ENCODE measurements at places on chromosomes 13 and 19. TPM values are rescaled to one million over a fixed set of nuclear protein-coding genes. Genes with fewer than 3 reads are reported as not detected.
A peak's percentile ranks its signal among the peaks of the same experiment; 100 is the strongest.

The VSIG10L gene
- 10.3 TPM for total RNA-seq

The KL gene
- total RNA-seq, result not detected

The PCDH17 gene
- 0.60 TPM for total RNA-seq

The EBI3 gene
- 1.1 TPM for total RNA-seq

The APOC4 gene
- not detected for total RNA-seq

The MIA gene
- total RNA-seq, result not detected

The HNRNPUL1 gene
- total RNA-seq, result 264 TPM

The FGF22 gene
- total RNA-seq, result 1.9 TPM

DNA sequence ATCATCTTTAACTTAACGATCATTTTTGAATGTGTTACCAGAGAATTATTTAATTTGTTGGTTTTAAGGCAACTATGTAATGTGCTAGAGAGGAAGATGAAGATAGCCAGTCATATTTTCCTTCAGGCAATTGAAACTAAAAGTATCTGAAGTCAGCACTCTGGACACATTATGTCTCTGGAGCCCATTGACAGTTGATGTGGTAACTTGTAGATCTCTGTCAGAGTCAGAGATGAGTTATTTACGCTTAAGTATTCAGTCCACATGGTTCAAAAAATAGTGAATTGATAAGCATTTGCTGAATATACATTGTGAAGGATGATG lies 2.1 kb downstream of the ZMYM2 start:
- H3K4me3 ChIP-seq, result peak overlapping the region; percentile 99
- peaks cover 6% of the 10 kb centered on the region for H3K4me1 ChIP-seq
- no peak for DNase-seq
- no peak overlapping the region for H3K27ac ChIP-seq
- H3K36me3 ChIP-seq, result peaks cover 10% of the 10 kb centered on the region

- no peak for DNase-seq
- no peaks in the 10 kb centered on the region for H3K4me1 ChIP-seq
- H3K4me3 ChIP-seq, result no peak overlapping the region
- no peaks in the 10 kb centered on the region for H3K27me3 ChIP-seq
Measured at GRCh38 chr13:66513728-66514127, 716.4 kb downstream of the PCDH9 start.

DNA sequence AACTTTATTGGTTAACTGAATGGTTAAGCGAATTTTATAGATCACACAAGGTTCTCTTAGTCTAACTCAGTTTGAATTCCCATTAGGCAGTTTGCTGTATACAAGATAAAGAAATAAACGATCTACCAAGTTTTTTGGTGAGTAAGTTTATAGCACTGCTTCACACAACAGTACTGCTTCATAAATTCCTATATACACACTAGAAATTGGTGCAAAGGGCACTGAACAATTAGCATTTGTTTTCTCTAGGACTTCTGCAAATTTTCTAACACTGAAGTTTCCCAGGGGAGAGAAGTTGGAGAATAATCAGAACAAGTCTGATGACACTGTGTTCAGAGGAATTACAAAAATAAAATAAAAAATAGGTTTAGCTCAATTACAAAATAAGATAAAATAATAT lies 1138.8 kb upstream of the PCDH9 start:
- no peaks in the 10 kb centered on the region for H3K27me3 ChIP-seq
- H3K4me1 ChIP-seq, result no peaks in the 10 kb centered on the region
- DNase-seq, result no peak
- H3K4me3 ChIP-seq, result no peak overlapping the region

DNA sequence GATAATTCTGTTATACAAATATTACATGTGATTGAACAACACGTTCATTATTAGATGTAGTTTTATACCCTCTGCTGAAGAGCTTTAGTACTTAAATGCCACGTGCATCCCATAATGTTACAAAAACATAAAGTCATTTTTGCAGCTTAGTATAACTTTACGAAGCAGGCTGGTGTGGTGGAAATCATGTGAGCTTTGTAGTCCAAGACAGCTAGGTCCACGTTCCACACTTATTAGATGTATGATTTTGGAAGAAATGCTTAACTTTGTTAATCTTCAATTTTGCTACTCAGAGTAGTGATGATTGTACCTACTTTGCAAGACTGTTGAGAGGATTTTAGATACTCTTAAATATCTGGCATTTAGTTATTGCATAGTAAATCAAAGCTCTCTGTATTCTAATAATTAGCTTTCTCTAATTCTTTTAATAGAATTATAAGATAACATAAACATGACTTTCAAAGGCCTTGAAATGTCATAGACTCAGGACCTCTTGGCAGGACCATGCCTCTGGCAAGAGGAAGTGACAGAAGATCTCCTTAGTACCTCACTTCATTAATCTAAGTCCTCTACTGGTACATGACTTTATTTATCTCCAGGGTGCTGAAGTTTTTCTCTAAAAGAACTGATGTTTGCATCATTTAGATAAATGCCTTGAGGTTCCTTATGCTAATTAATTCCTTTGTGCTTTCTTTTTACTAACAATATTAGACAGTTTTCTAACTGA lies 153.7 kb downstream of the PCDH20 start:
- H3K27me3 ChIP-seq, result no peaks in the 10 kb centered on the region
- no peak for DNase-seq
- no peak overlapping the region for H3K4me3 ChIP-seq

GRCh38 chr19:17615889-17616685 lies 60.6 kb downstream of the COLGALT1 start:
- no peaks in the 10 kb centered on the region for H3K36me3 ChIP-seq
- DNase-seq, result no peak
- no peaks in the 10 kb centered on the region for H3K4me1 ChIP-seq
- H3K27ac ChIP-seq, result no peak overlapping the region
- no peak overlapping the region for H3K4me3 ChIP-seq

DNA sequence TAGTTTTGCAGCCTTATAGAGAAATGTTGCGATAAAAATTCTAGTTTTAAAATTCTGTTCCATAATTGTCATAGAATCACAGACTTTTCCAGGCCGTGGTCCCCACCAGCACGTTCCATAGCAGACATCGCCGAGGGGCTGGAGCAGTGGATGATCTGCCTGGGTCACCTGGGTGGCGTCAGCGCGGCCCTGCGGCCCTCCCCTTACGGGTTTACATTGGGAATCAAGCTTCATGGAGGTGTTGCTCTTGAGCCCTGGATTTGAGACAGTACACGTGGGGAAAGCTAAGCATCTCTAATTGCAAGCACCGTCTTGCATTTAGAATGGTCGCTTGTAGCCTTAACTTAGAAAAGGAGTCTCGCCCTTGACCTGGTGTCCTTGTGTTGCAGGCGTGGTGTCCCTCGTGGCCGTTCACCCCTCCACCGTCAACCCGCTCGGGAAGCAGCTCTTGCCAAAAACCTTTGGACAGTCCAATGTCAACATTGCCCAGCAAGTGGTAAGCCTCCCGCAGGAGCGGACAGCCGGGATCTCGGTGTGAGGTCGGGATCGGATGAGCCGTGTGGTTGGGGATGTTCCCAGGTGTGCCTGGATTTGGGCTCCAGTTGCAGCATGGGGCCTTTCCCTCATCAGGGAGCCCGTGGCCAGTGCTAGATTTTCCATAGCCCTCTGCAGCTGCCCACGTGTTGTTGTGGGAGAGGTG lies 35.1 kb downstream of the ATP4B start:
- H3K27me3 ChIP-seq, result no peaks in the 10 kb centered on the region
- no peaks in the 10 kb centered on the region for H3K4me1 ChIP-seq
- DNase-seq, result no peak
- H3K36me3 ChIP-seq, result no peaks in the 10 kb centered on the region
- no peak overlapping the region for H3K27ac ChIP-seq
- H3K4me3 ChIP-seq, result no peak overlapping the region

DNA sequence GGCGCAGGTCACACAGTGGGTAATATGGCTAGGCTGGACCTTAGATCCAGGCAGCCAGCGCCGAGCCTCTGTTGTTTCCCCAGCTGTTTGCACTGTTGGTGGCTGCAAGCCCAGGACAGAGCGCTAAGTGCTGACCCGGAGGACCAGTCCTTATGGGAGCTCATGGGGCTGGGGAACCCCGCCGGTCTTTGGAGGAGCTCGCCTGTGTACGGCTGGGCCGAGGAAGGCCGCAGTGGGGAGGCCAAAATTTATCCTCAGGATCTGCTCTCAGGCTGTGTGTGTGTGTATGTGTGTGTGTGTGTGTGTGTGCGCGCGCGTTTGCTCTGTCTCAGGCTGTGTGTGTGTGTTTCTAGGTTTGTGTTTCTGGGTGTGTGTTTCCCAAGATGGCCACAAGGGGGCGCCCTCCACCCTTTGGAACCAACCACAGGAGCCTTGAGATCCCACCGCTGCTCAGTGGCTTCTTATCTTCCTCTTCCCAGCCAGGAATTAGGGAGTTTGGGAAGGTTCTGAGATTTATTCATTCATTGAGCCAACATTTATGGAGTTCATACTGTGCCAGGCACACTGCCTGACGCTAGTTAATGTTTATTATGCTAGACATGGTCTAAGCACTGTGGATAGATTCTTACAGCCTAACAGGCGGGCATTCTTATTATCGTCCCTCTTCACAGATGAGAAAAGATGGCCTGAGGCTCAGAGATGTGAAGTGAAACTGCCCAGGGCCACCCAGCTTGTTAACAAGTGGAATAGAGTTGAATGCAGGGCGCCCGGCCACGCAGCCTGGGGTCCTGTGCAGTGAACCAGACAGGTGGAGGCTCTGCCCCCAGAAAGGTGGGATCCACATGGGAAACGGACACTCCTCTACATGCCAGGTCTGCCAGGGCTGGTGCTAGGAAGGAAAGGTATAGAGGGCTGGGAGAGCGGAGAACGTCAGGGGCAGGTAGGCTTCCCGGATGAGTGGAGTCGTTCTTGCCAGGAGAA lies 13.0 kb downstream of the PGLYRP1 start:
- no peak overlapping the region for H3K27ac ChIP-seq
- peaks cover 7% of the 10 kb centered on the region for H3K27me3 ChIP-seq
- H3K4me3 ChIP-seq, result no peak overlapping the region
- peaks cover 6% of the 10 kb centered on the region for H3K4me1 ChIP-seq
- peak; percentile 95 for DNase-seq
- no peaks in the 10 kb centered on the region for H3K36me3 ChIP-seq

DNA sequence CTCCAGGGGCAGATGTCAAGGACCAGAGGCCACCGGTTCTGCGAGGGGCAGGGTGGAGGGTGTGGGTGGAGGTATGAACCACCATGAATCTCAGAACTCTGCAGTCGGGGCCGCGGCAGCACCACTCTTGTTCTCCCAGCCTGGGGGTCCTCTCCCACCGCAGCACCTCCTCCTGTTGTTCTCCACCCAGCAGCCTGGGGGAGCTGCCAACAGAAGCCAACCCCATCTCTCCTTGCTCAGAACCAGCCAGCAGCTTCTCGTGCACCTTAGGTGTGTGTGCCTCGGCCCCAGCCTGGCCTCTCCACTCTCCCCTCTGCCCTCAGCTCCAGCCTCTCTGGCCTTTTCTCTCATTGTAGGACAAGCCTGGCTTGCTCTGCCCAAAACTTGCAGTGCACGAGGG lies 31.9 kb upstream of the CCNE1 start:
- DNase-seq, result no peak
- peaks cover 2% of the 10 kb centered on the region for H3K4me1 ChIP-seq
- H3K36me3 ChIP-seq, result no peaks in the 10 kb centered on the region

- no peaks in the 10 kb centered on the region for H3K27me3 ChIP-seq
- no peak overlapping the region for H3K27ac ChIP-seq
- no peak for DNase-seq
- no peak overlapping the region for H3K4me3 ChIP-seq
Measured at GRCh38 chr13:40471911-40472310, 194.5 kb downstream of the FOXO1 start.

GRCh38 chr19:49543032-49543431 lies 15.2 kb downstream of the RCN3 start:
- H3K27me3 ChIP-seq, result no peaks in the 10 kb centered on the region
- DNase-seq, result no peak
- no peak overlapping the region for H3K27ac ChIP-seq
- no peak overlapping the region for H3K4me3 ChIP-seq

DNA sequence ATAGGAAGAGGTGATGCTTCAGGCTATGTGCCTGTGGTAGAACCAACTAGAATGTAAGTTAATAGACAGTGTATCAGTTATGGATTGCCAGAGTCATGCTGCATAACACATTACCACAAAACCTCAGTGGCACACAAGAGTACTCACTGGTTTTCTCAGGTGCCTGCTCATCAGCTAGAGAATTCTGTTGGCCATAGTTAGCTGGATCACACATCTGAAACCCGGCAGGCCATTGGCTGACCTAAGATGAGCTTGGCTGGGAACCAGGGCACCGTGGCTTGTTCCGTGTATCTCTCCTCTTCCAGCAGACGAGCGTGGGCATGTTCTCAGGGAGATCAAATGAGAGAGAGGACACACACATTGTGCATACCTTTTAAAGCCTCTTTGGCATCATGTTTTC lies 76.7 kb downstream of the TEX26 start:
- H3K4me3 ChIP-seq, result no peak overlapping the region
- peaks cover 2% of the 10 kb centered on the region for H3K4me1 ChIP-seq
- H3K27me3 ChIP-seq, result no peaks in the 10 kb centered on the region
- H3K27ac ChIP-seq, result no peak overlapping the region
- DNase-seq, result no peak

- no peak overlapping the region for H3K4me3 ChIP-seq
- DNase-seq, result no peak
- no peaks in the 10 kb centered on the region for H3K36me3 ChIP-seq
- no peaks in the 10 kb centered on the region for H3K4me1 ChIP-seq
- H3K27me3 ChIP-seq, result no peaks in the 10 kb centered on the region
Measured at GRCh38 chr19:33554391-33554790, 32.8 kb upstream of the PEPD start.

- no peak for DNase-seq
- H3K36me3 ChIP-seq, result no peaks in the 10 kb centered on the region
- no peaks in the 10 kb centered on the region for H3K4me1 ChIP-seq
- H3K4me3 ChIP-seq, result no peak overlapping the region
- no peak overlapping the region for H3K27ac ChIP-seq
Measured at GRCh38 chr13:35283856-35284255, 192.6 kb downstream of the MAB21L1 start.

GRCh38 chr19:16394681-16395375 lies 70.2 kb downstream of the KLF2 start:
- H3K27ac ChIP-seq, result no peak overlapping the region
- peaks cover 18% of the 10 kb centered on the region for H3K36me3 ChIP-seq
- no peaks in the 10 kb centered on the region for H3K27me3 ChIP-seq
- H3K4me3 ChIP-seq, result no peak overlapping the region

- no peak overlapping the region for H3K27ac ChIP-seq
- peaks cover 4% of the 10 kb centered on the region for H3K4me1 ChIP-seq
Measured at GRCh38 chr13:100854006-100854405, 179.4 kb upstream of the TMTC4 start.

- H3K27me3 ChIP-seq, result no peaks in the 10 kb centered on the region
- H3K36me3 ChIP-seq, result no peaks in the 10 kb centered on the region
- H3K4me3 ChIP-seq, result no peak overlapping the region
- H3K4me1 ChIP-seq, result peaks cover 3% of the 10 kb centered on the region
Measured at GRCh38 chr13:107803822-107804495, 411.4 kb downstream of the LIG4 start.

- H3K4me3 ChIP-seq, result no peak overlapping the region
- DNase-seq, result no peak
- H3K36me3 ChIP-seq, result no peaks in the 10 kb centered on the region
- no peaks in the 10 kb centered on the region for H3K27me3 ChIP-seq
Measured at GRCh38 chr19:15291089-15291488, 41.2 kb downstream of the BRD4 start.
